ENCODE measurements at places on chromosomes 13 and 19.

GRCh38 chr13:111335298-111335697 is 14.9 kb downstream of the TEX29 start:
- no peak for DNase-seq

DNA sequence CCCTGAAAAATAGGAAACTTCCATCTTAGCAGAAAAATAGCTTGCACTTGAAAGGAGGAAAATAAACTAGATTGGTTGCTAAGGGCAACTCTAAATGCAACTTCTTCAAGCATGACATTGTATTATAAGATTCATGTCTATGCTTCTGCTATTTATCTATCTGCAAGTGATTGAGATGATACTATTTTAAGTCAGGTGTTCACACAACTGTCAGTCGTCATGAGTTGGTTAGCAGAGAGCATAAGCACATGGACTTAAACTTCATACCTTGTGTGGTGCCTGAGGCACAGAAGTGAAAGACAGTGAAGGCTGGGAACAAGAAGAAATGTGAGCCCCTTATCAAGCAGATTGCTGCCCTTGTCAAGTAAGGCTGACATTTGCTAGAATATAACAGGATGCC is 82.9 kb downstream of the SLITRK5 start:
- no peak for DNase-seq

GRCh38 chr19:14871619-14872230 is 14.2 kb downstream of the OR7A17 start:
- DNase-seq, result peak; percentile 5

GRCh38 chr19:29942404-29943261 is 594 bp downstream of the URI1 start:
- peak; percentile 43 for DNase-seq

GRCh38 chr13:74134777-74135325 is 647 bp upstream of the KLF12 start:
- peak; percentile 60 for DNase-seq

GRCh38 chr13:100399455-100399854 is 189.1 kb downstream of the GGACT start:
- DNase-seq, result no peak

DNA sequence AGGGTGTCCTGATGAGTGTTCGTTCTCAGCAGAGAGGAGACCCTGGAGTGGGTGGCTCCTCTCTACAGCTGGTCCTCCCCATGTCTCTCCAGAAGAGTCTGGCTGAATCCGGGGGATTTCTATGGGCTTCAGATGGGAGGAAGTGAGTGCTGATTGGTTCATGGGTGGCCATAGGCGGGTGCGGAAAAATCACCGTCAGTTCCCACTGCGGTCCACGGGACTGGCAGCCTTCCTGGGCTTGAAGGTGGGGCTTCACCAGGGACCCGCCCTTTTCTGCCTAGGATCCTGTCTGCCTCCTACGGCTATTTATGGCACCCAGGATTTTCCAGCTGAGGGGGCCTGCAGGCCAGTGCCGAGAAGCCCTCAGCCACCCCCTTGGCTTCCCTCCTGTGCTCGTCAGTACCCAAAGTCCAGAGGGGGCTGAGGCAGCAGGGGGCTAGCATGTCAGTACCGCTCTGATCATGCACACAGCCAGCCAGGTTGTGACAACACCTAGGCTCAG is 18.4 kb downstream of the CPB2 start:
- no peak for DNase-seq

- peak; percentile 12 for DNase-seq
These were observed 23.7 kb upstream of the SHISA2 start for GRCh38 chr13:26075498-26075897.

DNA sequence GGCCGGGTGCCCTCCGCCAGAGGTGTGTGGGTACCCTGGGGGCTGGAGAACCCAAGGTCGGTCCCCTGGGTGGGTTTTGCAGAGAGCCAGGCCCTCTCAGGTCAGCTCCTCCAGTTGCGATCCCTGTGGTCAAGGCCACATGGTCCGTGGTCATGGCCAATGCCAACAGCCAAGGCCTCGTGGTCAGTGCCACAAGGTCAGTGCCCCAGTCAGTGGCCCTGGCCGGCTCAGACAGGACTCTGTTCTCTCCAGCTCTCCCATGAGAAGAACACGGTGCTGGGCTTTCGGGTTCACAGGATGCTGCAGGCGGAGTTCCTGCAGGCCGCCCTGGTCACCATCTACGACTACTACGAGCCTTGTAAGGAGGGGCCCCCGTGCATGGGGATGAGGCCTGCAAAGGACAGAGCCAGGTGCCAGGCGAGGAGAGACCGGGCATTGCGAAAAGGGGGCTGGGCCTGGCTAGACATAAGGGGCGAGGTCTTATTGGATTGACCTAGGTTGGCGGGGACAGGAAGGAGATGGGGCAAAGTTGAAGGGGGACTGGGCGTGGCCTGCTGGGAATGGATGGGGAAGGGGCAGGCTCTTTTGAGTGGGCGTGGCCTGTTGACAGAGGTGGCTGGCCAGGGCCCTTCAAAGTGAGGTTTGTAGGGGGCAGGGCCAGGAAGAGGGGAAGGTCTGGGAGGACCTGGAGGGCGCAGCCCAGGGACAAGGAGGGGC is 15.2 kb upstream of the SHFL start:
- DNase-seq, result no peak

DNA sequence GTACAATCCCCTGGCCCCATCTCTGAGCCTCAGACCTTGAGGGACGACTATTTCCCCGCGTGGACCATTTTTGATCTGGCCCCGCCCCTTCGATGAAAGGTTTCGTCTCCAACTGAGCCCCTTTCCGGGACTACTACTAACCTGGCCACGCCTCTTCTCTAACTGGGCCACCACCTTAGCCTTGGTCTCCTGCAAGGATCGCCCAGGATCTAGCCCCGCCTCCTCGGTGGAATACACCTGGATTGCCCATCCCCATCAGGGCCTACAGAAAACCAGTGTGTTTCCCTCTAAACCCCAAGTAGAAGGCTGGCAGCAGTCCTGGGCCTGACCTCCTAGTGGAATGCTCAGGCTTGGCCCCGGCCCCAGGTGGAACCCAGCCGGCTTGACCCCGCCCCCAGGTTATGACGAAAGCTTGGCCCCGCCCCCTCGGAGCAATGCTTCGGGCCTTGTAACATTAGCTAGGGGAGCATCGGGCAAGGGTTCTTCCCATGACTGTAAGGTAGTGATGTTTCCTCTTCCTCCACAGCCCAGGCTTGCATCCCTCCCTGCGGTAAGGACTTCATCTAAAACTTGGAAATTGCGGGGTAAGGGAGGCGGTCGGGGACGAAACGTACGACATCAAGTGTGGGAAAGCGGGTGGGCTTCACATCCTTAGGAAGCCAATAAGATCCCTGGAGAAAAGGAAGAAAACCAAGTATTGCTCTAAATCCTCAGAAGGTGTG is 9.1 kb downstream of the SPACA6 start:
- peak; percentile 44 for DNase-seq

GRCh38 chr13:27035892-27036235 is 135.7 kb downstream of the USP12 start:
- DNase-seq, result no peak

DNA sequence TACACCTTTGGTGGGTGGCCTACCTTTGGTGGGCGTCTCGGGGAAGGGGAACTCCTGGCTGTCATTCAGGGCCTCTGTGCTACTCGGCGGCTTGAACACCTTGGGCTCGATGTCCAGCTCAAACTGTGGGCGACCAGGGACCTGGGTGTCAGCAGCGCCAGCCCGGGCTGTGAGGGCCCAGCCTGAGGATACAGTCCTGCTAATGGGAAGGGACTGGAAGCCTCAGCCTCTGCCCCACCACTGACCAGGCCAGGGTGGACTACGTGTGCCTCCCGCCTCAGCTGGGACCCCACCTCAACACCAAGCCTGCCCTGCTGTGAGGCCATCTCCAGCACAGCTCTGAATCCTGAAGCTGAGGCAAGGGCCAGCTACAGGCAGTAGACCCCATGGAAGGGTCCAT is 7.7 kb downstream of the TMEM259 start:
- no peak for DNase-seq

GRCh38 chr19:29326351-29326750 is 113.4 kb upstream of the UQCRFS1 start:
- DNase-seq, result no peak

DNA sequence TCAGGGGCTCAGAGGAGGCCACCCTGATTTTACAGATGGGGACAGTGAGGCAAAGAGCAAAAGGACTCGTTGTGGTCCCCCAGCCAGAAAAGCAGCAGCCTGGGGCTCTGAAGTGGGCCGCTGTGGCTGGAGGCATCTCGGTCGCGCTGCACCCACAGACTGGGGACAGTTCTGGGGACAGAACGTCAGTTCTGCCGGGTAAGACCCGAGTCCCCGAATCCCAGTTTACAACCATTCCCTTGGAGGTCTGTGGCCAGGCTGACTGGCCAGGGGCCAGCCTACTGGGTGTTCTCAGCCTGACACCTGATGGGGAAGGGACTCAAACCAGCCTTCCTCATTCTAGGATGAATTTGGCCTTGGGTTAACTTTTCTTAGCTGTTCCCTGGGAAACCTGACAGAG is 14.1 kb downstream of the SUGP1 start:
- no peak for DNase-seq

GRCh38 chr13:36332986-36333385 is 13.2 kb downstream of the SPART start:
- DNase-seq, result peak; percentile 29

GRCh38 chr13:108345016-108345415 is 75.5 kb downstream of the TNFSF13B start:
- no peak for DNase-seq

- no peak for DNase-seq
These were observed 68.6 kb downstream of the UFM1 start for GRCh38 chr13:38418286-38418685.

GRCh38 chr13:45207319-45207718 is 6.5 kb upstream of the KCTD4 start:
- DNase-seq, result no peak

GRCh38 chr13:39315796-39316195 is 277.5 kb downstream of the NHLRC3 start:
- no peak for DNase-seq

DNA sequence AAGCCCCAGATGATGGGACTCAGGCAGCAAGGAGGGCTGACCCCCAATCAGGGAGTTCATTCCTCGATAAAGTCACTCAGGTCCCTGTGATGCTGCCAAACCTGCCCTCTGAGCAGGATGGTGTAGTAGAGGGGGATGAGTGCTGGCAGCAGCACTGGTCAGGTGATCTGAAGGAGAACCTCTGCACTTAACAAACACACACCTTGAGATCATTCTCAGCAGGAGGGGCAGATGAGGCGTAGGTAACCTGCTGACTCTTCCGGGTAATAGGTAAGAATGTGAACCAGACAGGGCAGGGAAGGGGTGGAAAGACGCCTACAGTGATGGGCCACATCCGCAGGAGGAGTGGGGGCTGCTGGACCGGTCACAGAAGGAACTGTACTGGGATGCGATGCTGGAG is 3.2 kb downstream of the ZNF446 start:
- no peak for DNase-seq

- DNase-seq, result no peak
These were observed at the start of gene CACNG6 for GRCh38 chr19:53991224-53992113. CACNG6 (plus strand) TSS chr19:53991637; CDS start chr19:53992878, 1,241 bp downstream.

- peak; percentile 79 for DNase-seq
These were observed 47.3 kb downstream of the MPHOSPH8 start for GRCh38 chr13:19680751-19681150.

DNA sequence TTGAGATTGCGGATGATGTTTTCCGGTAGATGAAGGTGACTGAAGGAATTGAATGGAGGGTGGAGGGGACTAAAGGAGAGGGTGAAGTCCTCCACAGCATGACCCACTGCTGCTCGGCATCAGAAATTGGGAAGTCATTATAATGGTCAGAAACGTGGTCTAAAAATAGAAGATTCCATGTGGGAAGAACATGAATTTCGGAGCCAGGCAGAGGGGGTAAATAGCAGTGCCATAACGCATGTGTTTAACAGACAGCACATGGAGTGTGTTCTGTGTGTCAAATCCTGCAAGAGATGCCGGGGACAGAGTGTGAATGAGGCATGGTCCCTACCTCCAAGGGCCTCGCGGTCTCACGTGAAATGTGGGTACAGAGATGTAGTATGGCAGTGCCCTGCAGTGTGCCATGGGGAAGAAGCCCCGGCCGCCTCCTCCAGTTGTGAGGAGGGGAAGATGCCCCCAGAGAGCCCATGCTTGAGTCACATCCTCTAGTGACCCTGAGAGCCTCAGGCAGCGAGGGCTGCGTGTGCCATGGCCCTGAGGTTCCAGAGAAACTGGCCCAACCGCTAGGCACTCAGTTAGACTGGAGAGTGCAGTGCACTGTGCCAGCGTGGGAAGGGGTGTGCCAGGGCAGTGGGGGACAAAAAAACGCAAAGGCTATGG is 106.1 kb downstream of the COL4A2 start:
- DNase-seq, result no peak

- DNase-seq, result no peak
These were observed 56.5 kb upstream of the MEDAG start for GRCh38 chr13:30849611-30850010.

- DNase-seq, result no peak
These were observed 458 bp downstream of the ARHGEF1 start for GRCh38 chr19:41883463-41883820.

GRCh38 chr13:26961890-26962615 is 201.5 kb upstream of the GPR12 start:
- no peak for DNase-seq

DNA sequence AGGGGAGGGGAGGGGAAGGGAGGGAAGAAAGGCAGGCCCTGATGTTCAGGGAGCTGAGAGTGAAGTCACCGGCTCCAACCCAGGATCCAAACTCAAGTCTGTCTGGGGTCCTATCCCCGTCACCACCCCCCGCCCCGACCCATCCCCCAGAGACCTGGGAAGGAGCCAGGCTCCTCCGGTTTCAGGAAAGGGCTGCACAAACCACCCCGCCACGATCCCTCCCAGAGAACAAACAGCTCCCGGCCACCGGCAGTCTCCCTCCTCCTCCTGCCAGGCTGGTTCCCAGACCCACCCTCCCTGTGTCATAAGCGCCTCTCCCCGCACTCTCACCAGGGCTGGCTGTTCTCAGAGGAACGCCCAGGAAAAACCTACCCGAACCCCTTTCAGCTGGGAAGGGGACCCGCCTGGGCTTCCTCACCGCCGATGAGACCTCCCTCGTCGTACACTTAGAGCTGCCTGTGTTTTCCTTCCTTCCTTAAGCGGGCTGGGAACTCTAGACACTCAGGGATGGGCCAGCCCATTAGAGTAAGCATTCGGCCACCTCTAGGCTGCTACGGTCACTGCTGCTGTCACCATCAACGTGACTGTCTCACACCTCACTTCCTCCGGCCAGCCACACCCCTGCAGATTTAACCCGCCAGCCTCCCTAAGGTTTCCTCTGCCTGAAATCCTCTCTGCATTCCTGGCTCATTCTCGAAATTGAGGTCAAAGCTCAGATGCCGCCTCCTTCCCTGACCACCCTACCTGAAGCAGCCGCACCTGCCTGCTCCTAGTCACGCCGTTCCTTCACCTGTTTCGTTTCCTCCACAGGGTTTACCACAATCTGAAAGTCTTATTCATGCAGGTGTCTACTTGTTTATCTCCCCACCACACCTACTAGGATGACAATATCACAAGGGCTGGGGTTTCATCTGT is 6.3 kb upstream of the RDH13 start:
- DNase-seq, result no peak

GRCh38 chr13:99404005-99404755 is 97.0 kb upstream of the GPR183 start:
- no peak for DNase-seq

Measured in fibroblast of skin of scalp (primary cell).